ENCODE measurements at places on chromosomes 7 and 10.
A peak's percentile ranks its signal among the peaks of the same experiment; 100 is the strongest.

- DNase-seq = no peak
These were observed 404.7 kb downstream of the ARL4A start for GRCh38 chr7:13091974-13092707.

DNA sequence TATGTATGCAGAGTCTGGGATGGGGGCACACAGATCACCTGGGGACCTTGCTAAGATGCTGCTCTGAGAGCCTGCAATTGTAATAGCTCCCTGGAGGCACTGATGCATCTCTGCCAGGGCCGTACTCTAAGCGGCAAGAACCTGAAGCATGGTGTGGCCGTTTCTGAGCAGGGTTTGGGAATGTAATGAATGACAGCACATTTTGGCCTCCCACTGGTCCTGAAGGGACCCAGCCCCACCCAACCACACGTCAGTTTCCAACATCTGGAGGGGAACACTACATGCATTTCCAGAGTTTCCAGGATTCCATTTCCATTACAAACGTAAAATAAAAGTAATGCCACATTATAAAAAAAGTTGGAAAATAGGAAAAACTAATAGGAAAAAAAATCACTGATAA is 14.0 kb downstream of the ZCCHC24 start:
- DNase-seq = no peak

DNA sequence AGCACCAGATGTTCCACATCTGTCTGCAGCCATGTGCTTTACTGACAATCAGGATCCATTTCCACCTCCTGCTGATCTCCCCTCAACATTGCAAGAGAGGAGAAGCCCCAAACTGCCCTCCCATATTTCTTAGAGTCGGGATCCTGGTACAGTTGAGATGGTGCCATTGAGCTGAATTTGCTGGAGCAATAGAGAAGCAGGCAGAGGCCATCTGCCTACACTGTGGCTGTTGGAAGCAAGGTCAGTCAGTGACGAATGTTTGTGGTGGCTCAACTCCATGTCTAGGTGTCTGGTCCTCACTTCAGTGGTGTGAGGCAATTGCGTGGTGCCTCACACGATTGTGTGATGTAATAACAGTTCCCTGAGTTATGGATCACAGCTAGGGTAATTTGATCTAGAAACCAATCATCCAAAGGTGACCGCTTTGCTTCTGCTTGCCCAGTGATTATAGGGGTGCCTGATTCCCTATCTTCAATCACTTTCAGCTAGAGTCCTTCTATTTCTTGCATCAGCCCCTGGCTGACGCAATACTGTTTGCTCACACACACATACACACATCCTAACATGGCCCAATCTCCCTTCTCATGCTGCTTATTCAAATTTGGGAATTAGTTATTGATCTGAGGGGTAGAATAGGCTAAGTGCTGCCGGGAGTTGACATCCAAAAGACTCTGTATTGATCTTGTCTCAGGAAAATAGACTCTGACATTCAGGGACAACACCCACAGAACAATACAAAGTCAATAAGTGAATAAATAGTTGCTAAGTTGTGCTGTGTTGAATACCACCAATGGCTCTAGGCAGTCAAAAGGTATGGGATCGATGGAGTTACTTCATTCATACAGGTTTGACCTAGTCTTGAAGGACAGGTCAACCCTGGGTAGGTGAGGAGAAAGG is 46.1 kb upstream of the SLC35B4 start:
- DNase-seq = no peak

- DNase-seq = peak; percentile 81
These were observed at the start of gene IMPDH1 for GRCh38 chr7:128409596-128410450. TSS of gene IMPDH1 (minus strand) at chr7:128409982. CDS start at chr7:128409901, 81 bp downstream.

GRCh38 chr10:62907470-62908212 is 91.5 kb upstream of the EGR2 start:
- DNase-seq = no peak

- no peak for DNase-seq
These were observed 52.7 kb downstream of the CARD11 start for GRCh38 chr7:2990949-2991470.

GRCh38 chr7:69436946-69437345 is 161.3 kb upstream of the AUTS2 start:
- DNase-seq = no peak

DNA sequence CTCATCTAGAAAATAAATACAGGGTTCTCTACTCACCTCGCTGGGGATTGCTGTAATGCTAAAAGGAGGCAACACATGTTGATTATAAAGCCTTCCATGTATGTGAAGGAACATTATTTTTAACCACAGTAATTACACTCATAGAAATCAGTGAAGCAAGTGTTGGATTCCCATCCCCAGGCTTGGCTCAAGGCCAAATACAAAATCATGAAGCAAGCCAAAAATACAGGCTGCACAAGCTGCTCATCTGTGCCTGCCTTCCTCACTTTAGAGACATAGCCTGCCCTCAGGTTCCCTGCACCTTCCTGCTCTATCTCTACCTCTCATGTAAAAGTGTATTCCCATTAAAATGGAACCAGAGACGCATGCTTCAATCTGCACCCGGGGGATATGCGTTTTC is 1077.1 kb upstream of the C7orf33 start:
- no peak for DNase-seq

GRCh38 chr7:95011995-95012394 is 104.6 kb downstream of the PPP1R9A start:
- DNase-seq = no peak

DNA sequence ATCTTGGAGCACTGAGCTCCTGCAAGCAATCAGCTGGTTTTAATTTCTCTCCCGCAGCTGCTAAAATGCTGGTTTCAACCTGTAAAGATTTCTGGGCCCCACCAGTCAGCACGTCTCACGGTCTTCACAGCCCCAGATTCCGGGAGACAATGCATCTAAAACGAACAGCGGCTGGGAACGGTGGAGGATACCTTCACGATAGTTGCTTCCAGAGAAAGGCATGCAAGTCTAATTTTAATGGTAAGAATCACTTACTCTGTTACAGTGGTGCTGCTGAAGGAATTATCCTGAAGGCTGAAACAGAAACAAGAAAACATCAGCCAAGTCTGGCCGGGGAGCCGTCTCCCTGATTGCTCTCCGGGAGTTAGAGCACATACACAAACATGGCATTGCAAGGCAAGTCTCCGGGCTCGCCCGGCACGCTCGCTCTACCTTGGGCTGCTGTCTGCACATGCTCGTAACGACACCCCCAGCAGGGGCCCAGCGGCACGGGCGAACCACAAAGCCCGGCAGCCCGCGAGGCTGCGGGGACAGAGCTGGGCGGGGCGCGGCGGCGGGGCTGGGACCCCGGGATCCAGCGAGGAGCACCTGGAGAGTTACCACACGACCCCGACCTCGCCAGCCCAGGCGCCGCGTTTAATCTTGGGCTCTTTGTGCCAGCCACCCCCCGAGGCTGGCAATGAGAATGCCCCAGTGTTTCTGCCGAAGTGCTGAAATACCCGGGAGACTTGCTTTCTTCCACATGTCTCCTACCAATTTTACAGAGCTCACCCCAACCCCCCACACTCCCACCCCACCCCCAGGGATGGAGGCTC is at the start of gene FAM13C:
TSS of gene FAM13C (minus strand) at position 406 of the 815 bp plus-strand sequence. CDS start at position 317, 89 bp downstream.
- no peak for DNase-seq

DNA sequence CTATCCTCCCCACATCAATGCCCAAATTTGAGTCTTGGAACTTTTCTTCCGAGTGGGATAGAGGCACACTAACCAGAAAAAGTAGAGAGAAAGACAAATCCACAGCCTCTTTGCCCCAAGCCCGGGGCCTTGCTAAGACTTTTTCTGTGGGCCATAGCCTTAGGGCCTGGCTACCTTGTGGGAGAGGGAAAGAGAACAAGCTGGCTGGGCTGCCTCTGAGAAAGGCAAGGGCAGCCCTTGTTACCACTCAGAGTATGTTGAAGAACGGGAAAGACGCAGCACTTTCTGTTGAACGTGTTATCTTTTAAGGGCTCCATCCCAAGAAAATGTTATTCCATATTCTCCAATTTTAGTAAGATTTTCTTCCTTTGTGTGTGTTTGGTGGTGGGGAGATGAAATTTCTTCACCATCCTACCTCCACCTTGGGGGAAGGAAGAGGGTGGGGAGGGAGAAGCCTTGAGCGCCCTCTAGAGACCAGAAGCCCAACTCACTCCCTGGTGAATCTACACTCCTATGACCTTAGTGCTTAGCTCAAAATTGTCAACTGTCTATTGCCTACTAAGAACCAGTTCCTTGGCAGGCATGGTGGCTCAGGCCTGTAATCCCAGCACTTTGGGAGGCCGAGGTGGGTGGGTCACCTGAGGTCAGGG is 3.9 kb upstream of the NRF1 start:
- DNase-seq = peak; percentile 28

DNA sequence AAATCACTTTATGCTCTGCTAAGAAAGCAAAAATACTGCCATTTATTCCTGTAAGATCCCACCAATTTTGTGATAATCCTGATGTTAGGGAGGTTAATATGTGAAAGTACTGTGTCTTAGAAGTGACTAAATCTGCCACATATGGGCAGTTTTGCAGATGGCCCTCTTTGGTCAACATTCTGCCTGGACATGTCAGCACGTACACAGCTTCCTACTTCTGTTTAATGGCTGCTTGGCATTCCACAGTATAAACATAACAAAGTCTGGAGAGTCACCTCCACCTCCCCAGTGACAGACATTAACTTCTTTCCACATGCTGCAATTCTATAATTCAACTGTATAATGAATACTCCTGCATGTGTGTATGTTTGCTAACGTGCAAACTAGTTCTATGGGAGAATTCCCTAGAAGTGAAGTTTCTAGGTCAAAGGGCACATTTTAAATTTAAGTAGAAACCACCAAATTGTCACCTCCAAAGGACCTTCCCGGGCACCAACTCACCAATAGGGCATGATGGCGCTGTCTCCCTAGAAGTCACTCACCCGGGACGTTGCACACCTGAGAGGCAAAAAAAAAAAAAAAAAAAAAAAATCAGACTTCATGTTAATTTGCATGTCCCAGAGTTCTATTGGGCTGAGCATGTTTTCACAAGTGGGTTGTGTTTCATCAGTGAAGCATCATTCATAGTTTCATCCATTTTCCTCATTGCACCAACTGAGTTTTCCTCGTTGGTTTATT is 38.9 kb downstream of the MKI67 start:
- no peak for DNase-seq

DNA sequence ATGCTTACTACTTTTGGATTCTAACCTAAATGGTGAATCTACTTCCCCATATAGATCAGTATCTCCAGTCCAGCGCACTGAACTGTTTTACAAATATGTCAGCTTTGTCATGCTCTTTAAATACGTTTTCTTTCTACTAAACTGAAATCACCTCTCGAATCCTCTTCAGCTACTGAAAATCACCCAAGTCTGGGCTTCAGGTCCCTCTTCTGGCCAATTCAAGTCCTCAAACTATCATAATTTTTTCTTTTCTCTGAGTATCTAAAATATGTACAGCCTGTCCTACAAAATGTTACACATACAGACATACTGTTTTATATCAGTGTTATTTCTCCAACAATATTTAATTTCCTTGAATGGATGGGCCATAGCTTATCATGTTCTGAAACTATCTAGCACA is 84.2 kb downstream of the CACNA2D1 start:
- DNase-seq = no peak

DNA sequence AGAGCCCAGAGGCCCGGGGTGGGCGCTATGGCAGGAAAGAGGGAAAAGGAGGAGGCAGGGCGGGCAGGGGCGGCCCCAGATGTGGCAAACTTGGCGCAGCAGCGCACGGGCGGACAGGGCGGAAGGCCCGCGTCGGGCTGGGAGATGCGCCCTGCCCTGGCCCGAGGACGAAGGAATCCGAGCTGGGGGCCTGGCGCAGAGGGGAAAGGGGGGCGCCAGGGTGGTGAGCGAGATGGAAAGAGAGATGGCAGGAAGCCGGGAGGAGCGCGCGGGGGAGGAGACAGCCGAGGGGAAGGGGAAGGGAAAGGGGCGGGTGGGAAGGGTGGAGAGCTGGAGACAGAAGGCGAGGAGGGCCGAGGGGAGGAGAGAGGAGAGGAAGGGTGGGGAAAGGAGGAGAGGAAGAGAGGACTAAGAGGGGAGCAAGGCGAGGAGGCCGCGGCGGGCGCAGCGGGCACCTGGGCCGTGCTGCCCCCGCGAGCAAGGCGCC is at the start of gene MARVELD1:
TSS of gene MARVELD1 (plus strand) at position 392 of the 487 bp plus-strand sequence. CDS start 147 bp downstream, outside the sequence.
- peak; percentile 83 for DNase-seq

- no peak for DNase-seq
These were observed 9.5 kb upstream of the C10orf95 start for GRCh38 chr10:102460836-102461186.

GRCh38 chr7:139771001-139771956 is 6.5 kb downstream of the HIPK2 start:
- no peak for DNase-seq

DNA sequence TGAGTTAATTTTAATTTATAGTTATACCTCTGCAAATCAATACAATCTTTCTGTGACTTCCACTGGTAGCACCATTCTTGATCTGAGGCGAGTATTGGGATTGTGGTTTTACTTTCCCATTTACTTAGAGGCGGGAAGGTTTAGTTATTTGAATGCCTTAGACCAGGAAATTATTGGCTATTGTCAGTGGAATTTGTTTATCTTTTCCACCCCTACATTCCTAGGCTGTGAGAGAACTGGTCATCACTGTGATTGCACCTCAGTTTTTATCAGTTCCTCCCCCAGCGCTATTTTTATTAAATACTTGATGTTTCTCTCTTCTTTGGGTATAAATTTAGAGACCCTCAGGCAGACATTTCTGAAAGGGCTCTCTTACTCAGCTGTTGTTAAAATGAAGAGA is 29.9 kb downstream of the CDK14 start:
- no peak for DNase-seq

DNA sequence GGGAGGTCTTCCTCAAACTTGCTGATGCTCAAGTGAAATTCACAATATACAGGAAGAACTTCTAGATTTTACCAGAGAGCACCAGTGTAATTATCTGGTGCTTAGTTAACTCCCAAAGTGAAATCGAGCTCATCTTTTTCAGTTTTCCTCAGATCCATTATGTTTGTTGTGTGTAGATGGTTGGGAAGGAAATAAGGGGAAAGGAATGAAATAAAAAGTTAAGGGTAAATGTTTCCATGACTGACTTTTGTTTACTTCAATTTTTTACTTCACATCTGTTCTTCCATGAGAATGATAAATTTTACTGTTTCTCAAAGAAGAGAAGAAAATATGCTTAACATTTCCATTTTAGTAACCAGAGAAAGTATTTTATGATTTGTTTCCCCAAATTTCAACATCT is 21.3 kb downstream of the FAM107B start:
- no peak for DNase-seq

GRCh38 chr10:79025199-79025832 is 43.5 kb upstream of the ZMIZ1 start:
- no peak for DNase-seq

DNA sequence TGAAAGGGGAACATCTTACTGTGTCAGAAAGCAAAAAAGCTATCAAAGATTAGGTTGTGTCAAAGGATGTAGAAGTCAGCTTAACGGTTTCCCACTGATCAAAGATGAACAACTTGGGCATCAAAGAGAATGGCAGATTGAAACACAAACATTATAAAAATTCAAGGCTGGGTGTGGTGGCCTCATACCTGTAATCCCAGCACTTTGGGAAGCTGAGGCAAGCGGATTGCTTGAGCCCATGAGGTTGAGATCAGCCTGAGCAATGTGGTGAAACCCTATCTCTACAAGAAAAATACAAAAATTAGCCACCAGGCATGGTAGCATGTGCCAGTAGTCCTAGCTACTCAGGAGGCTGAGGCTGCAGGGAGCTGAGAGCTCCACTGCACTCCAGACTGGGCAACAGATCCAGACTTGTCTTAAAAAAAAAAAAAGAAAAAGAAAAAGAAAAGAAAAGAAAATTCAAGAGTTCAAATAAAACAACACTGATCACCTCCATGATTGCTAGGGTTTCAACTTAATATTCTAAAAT is 34.5 kb downstream of the RTKN2 start:
- no peak for DNase-seq
